CD4-positive, alpha-beta T cell treated with Interleukin-6 at 100 ng/mL for 8 hours (primary cell): ENCODE measurements at places on chromosomes 11 and 22.

GRCh38 chr11:64834723-64835615, 9.5 kb downstream of the CDC42BPG start:
- no peak for DNase-seq

- DNase-seq: no peak
Measured at GRCh38 chr11:113578033-113578380, 102.8 kb upstream of the DRD2 start.

- DNase-seq: no peak
Measured at GRCh38 chr11:130166457-130166784, 6.8 kb downstream of the ST14 start.

DNA sequence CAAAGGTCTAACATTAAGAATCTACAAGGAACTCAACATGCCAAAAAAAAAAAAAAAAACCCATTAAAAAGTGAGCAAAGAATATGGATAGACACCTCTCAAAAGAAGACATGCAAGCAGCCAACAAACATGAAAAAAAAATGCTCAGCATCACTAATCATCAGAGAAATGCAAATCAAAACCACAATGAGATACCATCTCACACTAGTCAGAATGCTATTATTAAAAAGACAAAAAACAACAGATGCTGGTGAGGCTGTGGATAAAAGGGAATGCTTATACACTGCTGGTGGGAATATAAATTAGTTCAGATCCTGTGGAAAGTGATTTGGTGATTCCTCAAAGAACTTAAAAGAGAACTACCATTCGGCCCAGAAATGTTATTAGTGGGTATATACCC, 257.7 kb upstream of the PLET1 start:
- DNase-seq: no peak

DNA sequence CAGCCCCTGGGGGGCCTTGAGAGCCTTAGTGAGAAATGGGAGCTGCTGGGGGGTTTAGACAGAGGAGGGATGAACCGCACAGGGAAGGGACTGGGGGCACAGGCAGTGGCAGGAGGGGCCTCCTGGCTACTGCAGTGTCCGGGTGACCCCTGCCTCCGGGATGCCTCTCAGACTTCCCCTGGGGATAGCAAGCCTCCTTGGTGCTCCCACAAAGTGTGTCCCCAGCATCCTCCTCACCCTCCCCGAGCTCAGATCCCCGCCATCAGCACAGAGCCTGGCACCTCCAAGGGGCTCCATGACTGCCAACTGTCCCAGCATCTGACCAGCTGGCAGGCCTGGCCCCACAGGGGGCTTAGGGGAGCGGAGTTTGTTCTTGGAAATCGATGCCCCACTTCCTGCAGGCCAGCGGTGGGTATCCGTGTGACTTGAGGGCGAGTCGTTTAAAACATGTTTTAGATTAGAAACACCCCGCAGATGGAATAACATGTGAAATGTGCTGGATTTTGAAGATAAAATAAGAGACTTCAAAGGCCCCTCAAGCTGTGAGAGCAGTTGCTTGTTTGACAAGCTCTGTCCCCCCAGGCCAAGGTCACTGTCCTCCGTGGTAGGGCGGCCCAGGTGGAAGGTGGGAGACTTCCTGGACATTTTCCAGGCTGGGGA, 13.5 kb upstream of the FLRT1 start:
- no peak for DNase-seq
